ENCODE measurements at places on chromosomes 5 and 9.

DNA sequence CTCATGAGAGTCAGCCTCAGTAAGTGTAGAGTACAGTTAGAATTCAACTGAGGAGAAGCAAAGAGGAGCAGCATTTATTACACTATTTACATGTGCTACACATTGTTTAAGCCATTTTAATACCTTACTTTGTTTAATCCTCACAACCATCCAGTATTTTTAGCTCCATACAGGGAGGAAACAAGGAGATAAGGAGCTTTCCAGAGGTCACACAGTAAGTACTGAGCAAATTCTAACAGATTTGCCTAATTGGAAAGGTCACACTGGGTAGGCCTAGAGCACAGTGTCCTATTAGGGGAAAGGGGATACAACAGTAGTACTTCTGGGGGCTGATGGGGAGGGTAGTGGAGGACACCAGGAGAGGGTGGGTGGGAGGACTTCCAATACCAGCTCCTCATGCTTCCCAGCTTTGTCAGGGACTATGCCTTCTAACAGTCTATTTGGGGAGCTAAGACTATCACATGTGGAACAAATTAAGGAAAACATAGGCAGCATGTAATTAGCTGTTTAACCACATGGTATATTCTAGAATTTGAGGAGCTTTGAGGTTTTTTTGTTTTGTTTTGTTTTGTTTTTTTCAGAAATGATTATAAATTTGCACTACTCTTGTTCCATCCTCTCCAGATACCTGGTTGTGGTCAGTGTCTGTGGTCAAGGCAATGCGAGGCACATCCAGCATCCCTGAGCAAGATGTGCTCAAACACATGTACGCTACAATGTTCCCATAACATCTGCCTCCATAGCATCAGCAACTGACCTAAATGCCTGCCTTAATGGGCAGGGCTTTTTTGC is 96.0 kb upstream of the SLC12A2 start:
- no peak for DNase-seq

- DNase-seq, result no peak
Measured at GRCh38 chr9:14095277-14095676, 218.7 kb downstream of the NFIB start.

DNA sequence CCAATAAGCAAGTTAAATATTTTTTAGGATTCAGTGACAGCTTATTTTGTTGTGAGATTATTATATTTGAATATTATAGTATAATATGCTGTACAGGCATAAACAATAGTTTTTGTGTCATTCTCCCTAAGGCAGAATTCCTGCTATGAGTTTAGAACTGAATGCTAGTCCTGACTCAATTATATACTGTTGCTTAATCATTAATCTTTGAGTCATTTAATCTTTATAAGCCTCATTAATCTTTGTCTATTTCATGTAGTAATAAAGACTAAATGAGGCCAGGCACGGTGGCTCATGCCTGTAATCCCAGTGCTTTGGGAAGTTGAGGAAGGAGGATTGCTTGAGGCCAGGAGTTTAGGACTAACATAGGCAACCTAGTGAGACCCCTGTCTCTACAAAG is 3.6 kb upstream of the DCP2 start:
- DNase-seq, result no peak

GRCh38 chr9:137487454-137488326 is 28.6 kb upstream of the NSMF start:
- DNase-seq, result no peak

Data from M059J (cell line).